ENCODE measurements at places on chromosomes 16 and 17.
A peak's percentile ranks its signal among the peaks of the same experiment; 100 is the strongest.

DNA sequence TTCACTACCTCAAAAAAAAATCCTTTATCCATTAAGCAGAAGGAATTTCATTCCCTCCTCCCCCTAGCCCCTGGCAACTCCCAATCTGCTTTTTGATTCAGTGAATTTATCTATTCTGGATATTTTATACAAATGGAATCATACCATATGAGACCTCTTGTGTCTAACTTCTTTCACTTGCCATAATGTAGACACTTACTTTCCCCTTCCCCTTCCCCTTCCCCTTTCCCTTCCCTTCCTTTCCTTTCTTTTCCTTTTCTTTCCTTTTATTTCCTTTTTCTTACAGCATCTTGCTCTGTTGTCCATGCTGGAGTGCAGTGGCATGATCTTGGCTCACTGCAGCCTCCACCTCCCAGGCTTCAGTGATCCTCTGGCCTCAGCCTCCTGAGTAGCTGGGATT is 50.5 kb downstream of the PSMD12 start:
- DNase-seq, result no peak

DNA sequence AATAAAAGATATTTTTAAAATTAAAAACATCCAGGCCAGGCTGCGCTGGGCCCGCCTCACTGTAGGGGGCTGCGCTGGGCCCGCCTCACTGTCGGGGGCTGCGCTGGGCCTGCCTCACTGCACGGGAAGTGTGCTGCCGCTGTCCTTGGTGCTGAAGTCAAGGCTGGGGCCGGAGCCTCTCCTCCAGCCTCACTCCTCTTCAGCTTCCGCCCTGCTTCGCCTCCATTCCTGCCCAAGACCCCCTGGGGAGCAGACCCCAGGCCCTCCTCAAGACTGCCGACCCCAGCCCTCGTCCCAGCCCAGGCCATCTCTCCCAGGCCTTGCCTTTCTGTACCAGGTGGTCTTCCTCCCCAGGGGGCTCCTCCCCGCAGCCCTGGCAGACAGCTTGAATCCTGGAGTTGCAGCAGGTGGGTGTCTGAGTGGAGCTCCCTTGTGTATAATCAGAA is 26.2 kb downstream of the ENDOV start:
- DNase-seq, result no peak

GRCh38 chr16:75262104-75262799 is 10.8 kb upstream of the BCAR1 start:
- no peak for DNase-seq

- DNase-seq, result no peak
These were observed 60.0 kb downstream of the USP22 start for GRCh38 chr17:20982589-20983358.

GRCh38 chr17:13538841-13539411 is 62.8 kb downstream of the HS3ST3A1 start:
- DNase-seq, result peak; percentile 75
